Sigmoid colon (tissue), 7 donors: ENCODE measurements at places on chromosomes 13 and 19.
A peak's percentile ranks its signal among the peaks of the same experiment; 100 is the strongest.

DNA sequence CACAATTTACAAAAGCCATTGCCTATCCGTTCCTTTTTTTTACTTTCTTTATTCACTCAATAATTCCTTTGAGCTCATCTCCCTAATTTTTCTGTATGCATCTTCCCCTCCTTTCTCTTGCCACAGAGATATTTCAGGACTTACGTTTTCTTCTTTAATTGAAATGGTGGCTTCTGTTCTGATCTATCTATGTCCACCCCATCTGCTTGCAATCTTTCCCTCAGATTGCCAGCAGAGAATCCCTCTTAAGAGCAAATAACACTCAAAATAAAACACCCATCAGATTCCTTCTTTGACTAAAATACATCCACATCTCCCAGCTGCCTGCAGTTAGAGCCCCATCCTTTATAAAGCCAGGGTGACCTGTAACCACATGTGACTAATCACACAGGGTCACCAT lies 478.6 kb downstream of the EFNB2 start:
- no peaks in the 10 kb centered on the region for H3K36me3 ChIP-seq
- H3K4me3 ChIP-seq: no peak overlapping the region
- H3K27ac ChIP-seq: no peak overlapping the region
- H3K4me1 ChIP-seq: no peaks in the 10 kb centered on the region
- no peaks in the 10 kb centered on the region for H3K27me3 ChIP-seq

DNA sequence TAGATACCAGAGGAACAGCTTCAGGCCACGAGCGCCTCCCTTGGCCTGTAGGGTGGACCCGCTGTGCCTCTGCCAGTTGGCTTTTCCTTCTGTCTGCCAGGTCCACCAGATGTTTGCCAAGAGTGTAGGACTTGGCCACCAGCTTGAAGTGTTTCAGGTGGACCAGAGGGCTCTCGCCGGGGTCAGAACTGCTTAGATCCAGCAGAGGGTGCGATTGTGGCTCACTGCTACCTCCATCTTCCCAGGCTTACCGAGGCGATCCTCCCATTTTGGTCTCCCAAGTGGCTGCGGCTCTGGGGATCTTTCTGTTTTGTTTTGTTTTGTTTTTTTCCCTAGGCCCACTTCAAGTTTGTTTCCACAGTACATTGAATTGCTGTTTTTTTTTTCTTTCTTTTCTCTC lies 23.0 kb upstream of the ZNF730 start:
- no peaks in the 10 kb centered on the region for H3K27me3 ChIP-seq
- no peak for DNase-seq
- no peak overlapping the region for H3K27ac ChIP-seq
- H3K4me3 ChIP-seq: no peak overlapping the region
- no peaks in the 10 kb centered on the region for H3K36me3 ChIP-seq

DNA sequence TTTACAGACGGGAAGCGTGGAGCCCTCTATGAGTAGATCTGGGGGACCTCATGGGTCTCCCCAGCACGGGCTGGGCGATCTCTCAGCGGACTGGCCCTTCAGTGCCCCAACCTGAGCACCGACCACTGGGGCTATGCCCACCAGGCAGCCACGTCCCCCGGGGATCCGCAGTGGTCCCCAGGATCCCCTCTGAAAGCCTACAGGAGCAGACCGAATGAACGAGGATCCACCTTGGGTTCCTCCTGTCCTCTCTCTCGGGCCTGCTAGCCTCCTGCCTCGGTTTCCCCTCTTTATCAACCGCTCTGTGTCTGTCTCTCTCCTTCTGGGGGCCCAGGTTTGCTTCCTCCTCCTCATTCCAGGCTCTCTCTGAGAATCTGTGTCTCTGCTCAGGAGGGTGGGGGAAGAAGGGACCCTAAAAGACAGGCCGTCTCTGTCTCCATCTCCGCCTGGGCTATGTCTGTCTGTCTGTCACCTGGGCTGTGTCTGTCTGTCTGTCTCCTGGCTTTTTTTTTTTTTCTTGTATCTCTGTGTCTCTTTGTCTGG lies 2.0 kb upstream of the MEIS3 start:
- H3K36me3 ChIP-seq: no peaks in the 10 kb centered on the region
- no peak for DNase-seq
- peaks cover 58% of the 10 kb centered on the region for H3K27me3 ChIP-seq
- H3K4me1 ChIP-seq: peaks cover 25% of the 10 kb centered on the region
- H3K27ac ChIP-seq: no peak overlapping the region

DNA sequence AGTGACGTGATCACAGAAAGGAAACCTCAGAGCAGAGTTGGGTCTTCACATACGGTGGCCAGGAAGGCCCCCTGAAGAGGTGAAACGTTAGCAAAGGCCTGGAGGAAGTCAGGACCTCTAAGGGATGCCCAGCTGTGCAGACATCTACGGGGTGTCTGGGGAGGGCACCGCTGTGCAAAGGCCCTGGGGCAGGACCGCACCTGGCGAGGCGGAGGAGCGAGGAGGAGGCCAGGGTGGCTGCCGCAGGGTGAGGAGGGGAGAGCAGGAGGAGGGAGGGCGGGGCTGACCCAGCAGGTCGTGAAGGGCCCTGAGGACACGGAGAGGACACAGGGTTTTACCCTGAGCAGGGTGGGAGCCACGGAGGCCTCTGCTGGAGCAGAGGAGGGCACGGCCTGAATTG lies 11.8 kb upstream of the MADCAM1 start:
- H3K4me1 ChIP-seq: no peaks in the 10 kb centered on the region
- H3K27me3 ChIP-seq: peaks cover 27% of the 10 kb centered on the region
- DNase-seq: no peak
- no peak overlapping the region for H3K27ac ChIP-seq
- no peaks in the 10 kb centered on the region for H3K36me3 ChIP-seq

DNA sequence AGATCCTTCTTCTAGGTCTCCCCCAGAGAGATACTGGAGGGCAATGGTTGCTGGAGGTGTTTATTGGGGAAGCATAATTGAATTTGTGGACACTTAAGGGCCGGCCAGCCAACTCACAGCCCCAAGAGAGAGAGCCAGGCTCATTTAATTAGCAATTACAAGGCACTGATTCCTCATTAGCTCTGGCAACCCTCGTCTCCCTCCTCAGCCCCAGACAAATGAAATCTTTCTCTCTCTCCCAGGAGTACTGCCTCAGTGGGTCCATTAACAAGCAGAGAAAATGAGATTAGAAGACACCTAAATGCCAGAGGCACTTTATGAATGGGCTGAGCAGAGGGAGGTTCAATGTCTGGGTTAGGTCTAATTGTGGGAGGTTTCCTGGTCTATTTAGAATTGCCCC lies 19.0 kb upstream of the FEM1A start:
- H3K4me1 ChIP-seq: no peaks in the 10 kb centered on the region
- DNase-seq: no peak
- no peak overlapping the region for H3K27ac ChIP-seq

- no peaks in the 10 kb centered on the region for H3K4me1 ChIP-seq
- no peaks in the 10 kb centered on the region for H3K27me3 ChIP-seq
- H3K4me3 ChIP-seq: no peak overlapping the region
- no peak for DNase-seq
- no peaks in the 10 kb centered on the region for H3K36me3 ChIP-seq
These were observed 60.5 kb downstream of the MAP4K1 start for GRCh38 chr19:38557205-38557799.

DNA sequence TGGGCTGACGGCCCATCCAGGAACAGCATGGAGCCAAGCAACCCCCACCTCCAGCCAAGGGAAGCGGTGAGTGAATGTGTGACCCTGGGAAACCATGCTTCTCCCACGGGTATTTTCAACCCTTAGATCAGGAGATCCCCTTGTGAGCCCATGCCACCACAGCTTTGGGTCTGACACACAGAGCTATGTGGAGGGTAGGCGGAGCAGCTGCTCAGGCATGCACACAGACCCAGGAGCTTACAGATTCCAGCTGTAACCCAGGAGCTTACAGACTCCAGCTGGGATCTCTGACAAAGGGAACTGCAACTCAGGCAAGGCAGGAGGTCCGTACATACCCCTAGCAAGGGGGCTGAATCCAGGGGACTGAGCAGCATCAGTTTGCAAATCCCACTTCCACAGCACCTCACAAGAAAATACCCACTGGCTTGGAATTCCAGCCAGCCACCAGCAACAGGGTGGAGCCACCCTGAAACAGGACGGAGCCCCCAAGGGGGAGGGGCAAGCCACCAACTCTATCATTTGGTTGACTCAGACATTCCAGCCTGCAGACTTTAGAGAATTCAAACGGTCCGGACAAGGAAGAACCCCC lies 40.8 kb upstream of the RFXAP start:
- H3K4me1 ChIP-seq: no peaks in the 10 kb centered on the region
- no peaks in the 10 kb centered on the region for H3K36me3 ChIP-seq
- DNase-seq: no peak
- H3K4me3 ChIP-seq: no peak overlapping the region
- H3K27me3 ChIP-seq: no peaks in the 10 kb centered on the region

DNA sequence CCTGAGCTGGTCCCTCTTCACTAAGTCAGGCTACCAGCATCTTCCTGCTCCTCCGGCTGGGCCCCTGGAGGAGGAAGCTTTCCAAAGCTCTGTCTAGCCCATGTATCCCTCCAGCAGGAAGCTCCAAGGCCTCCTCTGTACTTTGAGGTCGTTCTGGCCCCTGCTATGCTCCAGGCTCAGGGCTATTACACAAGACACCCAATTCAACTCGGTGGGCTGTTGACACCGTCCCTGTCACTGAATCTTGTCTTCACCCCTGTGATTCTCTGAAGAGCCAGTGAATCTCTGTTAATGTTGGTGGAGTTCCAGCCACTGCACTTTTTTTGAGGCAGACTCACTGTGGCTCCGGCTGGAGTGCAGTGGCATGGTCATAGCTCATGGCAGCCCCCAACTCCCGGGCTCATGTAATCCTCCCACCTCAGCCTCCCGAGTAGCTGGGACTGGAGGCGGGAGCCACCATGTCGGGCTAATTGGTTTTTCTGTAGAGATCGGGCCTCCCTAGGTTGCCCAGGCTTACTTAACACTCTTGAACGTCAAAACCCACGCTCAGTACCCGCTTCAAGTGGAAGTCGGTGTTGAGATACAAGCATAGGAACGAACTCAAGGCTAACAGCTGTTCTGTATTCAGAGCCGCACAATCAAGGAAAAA lies 512 bp upstream of the REX1BD start:
- no peaks in the 10 kb centered on the region for H3K36me3 ChIP-seq
- peak overlapping the region; percentile 93 for H3K27ac ChIP-seq
- H3K4me3 ChIP-seq: peak overlapping the region; percentile 82
- H3K27me3 ChIP-seq: no peaks in the 10 kb centered on the region
- H3K4me1 ChIP-seq: no peaks in the 10 kb centered on the region

- H3K4me3 ChIP-seq: no peak overlapping the region
- H3K4me1 ChIP-seq: no peaks in the 10 kb centered on the region
- H3K27ac ChIP-seq: no peak overlapping the region
- no peak for DNase-seq
These were observed 247.7 kb upstream of the IRS2 start for GRCh38 chr13:110034031-110034549.

DNA sequence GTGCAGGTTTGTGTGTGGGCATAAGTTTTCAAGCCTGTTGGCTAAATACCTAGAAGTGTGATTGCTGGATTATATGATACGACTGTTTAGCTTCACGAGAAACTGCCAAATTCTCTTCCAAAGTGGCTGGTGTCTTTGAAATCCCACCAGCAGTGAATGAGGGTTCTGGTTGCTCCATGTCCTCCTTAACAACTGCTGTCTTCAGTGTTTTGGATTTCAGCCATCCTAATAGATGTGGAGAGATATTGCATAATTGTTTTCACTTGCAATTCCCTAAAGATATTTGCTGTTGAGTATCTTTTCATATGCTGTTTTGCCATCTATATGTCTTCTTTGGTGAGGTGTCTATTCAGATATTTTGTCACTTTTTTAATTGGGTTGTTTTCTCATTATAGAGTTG lies 390.5 kb downstream of the ZNF536 start:
- DNase-seq: no peak
- no peak overlapping the region for H3K27ac ChIP-seq
- H3K27me3 ChIP-seq: no peaks in the 10 kb centered on the region
- H3K4me3 ChIP-seq: no peak overlapping the region
- H3K36me3 ChIP-seq: no peaks in the 10 kb centered on the region
- no peaks in the 10 kb centered on the region for H3K4me1 ChIP-seq

- no peak overlapping the region for H3K27ac ChIP-seq
- no peak overlapping the region for H3K4me3 ChIP-seq
- no peaks in the 10 kb centered on the region for H3K4me1 ChIP-seq
- H3K27me3 ChIP-seq: no peaks in the 10 kb centered on the region
- DNase-seq: no peak
These were observed 9.4 kb downstream of the IFNL2 start for GRCh38 chr19:39277598-39277997.

DNA sequence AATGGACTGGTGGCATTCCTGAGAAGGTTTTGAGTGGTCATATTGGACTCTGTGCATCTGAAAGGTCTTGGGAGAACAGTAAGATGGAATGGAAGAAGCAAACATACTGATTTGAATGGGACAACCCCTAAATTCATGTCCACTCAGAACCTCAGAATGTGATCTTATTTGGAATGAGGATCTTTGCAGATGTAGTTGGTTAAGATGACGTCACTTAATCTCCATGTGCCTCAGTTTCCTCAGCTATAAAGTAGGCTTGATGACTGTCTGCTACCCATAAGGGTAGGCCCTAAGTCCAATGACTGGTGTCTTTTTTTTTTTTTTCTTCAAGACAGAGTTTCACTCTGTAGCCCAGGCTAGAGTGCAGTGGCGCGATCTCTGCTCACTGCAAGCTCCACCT lies 71.1 kb upstream of the SOX21 start:
- H3K4me3 ChIP-seq: no peak overlapping the region
- no peaks in the 10 kb centered on the region for H3K4me1 ChIP-seq
- H3K27ac ChIP-seq: no peak overlapping the region
- H3K27me3 ChIP-seq: no peaks in the 10 kb centered on the region

DNA sequence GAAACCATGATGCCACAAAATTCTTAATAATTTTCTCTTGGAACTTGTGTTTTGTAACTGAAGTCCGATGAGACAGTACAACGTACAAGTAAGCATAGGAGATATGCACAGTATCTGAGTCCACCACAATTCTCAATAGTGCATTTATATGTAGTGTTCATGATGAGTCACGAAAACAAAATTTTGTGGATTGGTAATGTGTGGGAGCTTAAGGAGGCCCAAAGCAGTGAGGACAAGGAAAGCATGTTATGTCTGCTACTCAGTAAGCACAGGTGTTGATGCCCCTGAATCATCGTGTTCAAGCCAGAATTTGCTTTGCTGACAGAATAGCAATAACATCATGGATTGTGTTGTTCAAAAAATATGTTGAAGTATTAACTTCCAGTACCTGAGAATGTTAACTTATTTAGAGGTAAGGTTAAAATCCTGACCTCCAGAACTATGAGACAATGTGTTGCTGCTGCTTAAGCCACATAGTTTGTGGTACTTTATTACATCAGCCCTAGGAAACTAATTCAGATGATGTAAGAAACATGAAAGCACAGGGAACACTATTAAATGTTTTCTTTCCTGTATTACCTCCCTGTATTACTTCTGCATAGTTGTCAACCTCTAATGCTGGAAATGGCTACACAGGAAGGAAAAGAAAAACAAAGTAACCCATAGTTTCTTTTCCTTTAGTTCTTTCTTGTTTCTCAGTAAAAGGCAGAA lies 201.3 kb downstream of the SLITRK6 start:
- H3K4me1 ChIP-seq: no peaks in the 10 kb centered on the region
- H3K4me3 ChIP-seq: no peak overlapping the region
- DNase-seq: no peak
- no peaks in the 10 kb centered on the region for H3K27me3 ChIP-seq
- no peak overlapping the region for H3K27ac ChIP-seq

- no peaks in the 10 kb centered on the region for H3K36me3 ChIP-seq
- no peaks in the 10 kb centered on the region for H3K27me3 ChIP-seq
- no peaks in the 10 kb centered on the region for H3K4me1 ChIP-seq
- H3K27ac ChIP-seq: no peak overlapping the region
These were observed 716.5 kb upstream of the PRR20A start for GRCh38 chr13:56424246-56424645.

GRCh38 chr19:43560687-43561086 lies 14.6 kb downstream of the XRCC1 start:
- H3K4me3 ChIP-seq: no peak overlapping the region
- H3K4me1 ChIP-seq: no peaks in the 10 kb centered on the region
- no peaks in the 10 kb centered on the region for H3K27me3 ChIP-seq
- H3K27ac ChIP-seq: no peak overlapping the region
